ENCODE measurements at places on chromosomes 1 and 21.

DNA sequence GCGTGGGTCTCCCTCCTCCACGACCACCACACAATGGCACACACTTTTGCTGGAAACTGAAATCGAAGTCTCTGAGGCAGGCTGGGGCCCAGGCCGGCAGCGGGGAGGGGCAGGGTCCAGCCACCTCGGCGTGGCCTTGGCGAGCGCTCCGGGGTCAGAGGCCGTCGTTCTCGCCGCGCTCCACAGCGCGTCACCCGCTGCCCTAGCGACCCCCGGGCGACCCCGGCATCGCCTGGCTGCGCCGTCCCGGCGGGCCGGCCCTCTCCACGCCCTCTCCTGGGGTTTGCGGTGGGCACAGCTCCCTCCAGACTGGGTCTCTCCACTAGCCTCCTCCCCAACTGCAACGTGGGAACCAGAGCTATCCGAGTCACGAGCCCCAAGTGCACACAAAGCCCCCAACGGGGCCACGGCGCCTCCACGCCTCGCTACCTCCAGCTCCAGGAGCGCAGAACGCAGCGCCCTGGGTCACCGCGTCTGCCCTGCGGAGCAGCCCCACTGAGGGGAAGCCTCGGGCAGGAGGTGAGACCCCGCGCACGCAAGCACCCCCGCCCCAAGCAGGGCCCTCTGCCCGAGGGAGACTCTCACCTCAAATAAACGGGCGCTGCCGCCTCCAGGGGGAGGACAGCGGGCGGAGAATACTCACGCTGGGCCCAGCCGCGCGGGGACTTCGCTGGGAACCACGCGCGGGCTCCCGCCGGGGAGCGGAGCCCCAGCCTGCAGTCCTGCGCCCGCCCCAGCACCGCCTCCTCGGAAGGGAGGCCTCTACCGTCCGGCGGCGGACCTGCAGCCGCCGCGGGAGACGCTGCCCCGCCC lies 134.0 kb upstream of the BARHL2 start:
- DNase-seq: peak; percentile 22

- DNase-seq: no peak
Observed at GRCh38 chr1:13735168-13735930, 35.4 kb downstream of the PRDM2 start.

DNA sequence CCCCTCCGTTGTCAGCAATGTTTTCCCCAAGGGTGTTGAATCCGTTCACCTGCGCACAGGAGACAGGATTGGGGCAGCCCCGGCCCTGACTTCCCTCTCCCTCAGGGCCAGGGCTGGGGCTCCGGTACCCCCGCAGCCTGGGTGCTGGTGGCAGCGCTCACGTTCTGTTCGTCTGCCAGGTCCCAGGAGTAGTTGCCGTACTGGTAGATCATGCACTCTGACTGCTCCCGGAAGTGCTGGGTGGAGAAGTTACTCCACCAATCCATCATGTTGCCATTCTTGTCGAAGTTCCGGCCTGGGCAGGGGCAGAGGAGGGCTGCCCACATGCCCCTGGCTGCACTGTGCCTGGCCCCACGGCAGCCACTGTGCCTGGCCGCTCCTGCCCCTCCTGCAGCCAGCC lies 6.1 kb downstream of the PRXL2B start:
- no peak for DNase-seq

DNA sequence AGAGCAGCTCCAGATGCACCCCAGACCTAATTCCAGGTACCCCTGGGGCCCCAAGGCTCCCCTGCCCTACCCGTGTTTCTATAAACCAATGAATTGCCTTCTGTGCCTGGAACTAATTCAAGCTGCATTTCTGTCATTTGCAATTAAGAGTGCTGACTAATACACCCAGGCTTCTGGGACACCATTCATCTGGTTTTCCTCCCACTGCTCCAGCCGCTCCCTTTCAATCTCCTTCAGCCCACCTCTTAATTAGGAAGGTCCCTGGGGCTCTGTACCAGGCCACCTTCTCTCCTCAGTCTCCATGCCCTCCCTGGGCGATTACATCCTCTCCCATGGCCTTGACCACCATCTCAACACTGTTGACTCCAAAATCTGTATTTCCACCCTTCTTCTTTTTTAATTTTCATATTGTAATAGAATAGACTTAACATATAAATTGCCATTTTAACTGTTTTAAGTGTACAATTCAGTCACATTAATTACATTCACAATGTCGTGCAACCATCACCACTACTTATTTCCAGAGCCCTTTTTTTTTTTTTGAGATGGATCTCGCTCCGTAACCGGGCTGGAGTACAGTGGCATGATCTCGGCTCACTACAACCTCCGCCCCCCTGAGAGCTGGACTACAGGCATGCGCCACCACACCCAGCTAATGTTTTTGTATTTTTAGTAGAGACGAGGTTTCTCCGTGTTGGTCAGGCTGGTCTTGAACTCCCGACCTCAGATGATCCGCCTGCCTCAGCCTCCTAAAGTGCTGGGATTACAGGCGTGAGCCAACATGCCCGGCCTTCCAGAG lies 9.2 kb upstream of the GJB3 start:
- DNase-seq: no peak

- DNase-seq: no peak
Observed at GRCh38 chr1:114671011-114671938, 1.4 kb upstream of the DENND2C start.

DNA sequence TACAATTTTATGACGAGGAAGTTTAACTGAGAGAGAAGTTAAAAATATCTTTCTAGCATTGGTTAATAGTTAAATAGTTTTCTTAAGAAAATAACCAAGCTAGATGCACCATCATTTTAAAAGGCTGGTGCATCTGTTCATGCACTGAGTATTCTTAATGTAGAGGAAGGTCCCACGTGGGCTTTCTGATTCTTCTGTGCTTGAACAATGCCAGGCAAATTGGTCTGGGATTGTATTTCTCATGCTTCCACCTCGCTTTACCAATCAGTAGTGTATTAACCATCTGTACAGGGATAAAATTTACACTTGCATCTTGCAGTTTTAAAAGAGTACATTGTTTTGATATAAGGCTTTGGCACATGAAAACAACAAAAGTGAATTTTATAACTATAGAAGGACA lies 47.4 kb upstream of the MTF2 start:
- no peak for DNase-seq

DNA sequence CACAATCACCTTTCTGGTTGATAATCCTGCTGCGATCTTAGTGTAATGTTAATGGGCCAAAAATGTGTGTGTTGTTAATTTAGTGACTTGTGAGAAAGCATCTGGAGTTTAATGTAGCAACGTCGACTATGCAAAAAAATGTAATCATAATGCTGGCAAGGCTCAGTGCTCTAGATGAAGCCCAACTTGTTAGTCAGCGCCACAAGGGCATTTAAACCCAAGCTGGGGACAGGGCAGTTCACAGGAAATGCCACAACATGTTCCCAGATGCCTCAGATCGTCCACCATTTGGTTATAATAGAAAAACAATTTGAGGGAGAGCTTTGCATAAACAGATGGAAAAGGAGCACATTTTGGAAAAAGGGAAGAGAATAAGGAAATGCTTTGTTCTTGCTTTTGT lies 585.4 kb upstream of the PLXNA2 start:
- DNase-seq: no peak
